Omental fat pad (tissue), 4 donors: ENCODE measurements at places on chromosomes 11 and 22.
A peak's percentile ranks its signal among the peaks of the same experiment; 100 is the strongest.

DNA sequence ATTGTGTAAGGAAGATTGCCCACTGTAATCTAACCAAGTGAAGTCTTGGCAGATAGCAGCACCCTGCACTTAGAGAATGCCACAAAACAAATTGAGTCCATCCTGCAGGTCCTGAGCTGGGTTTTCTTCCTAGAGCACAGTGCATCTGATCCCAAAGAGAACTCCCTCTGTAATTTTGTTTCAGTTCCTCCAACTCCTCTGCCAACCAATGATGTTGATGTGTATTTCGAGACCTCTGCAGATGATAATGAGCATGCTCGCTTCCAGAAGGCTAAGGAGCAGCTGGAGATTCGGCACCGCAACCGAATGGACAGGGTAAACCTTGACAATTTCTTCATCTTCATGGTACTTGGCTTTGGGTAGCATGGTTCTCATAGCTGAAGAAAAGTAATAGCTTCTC, 33.1 kb upstream of the ST14 start:
- no peak for DNase-seq

- DNase-seq = peak; percentile 14
Observed at GRCh38 chr11:416051-416756, 1.4 kb upstream of the SIGIRR start.

DNA sequence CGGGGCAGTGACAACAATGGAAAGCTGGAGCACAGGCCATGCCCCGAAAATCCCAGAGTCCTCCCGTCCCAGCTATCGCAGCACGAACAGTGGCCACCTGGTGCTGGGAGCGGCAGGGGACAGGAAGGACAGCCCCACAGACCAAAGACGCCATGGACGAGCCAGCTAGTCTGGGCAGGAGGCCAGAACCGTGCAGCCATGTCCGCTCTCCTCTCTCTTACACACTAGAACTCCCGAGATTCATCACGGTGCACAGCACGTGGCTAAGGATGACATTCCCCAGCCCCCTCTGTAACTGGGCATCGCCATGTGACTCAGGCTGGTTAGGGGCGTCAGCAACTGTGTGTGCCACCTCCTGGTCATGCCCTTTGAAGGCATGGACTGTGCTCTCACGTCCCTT, 4.6 kb downstream of the CDPF1 start:
- no peak for DNase-seq

- DNase-seq = no peak
Observed at GRCh38 chr22:40462195-40462984, 92.0 kb downstream of the SGSM3 start.

DNA sequence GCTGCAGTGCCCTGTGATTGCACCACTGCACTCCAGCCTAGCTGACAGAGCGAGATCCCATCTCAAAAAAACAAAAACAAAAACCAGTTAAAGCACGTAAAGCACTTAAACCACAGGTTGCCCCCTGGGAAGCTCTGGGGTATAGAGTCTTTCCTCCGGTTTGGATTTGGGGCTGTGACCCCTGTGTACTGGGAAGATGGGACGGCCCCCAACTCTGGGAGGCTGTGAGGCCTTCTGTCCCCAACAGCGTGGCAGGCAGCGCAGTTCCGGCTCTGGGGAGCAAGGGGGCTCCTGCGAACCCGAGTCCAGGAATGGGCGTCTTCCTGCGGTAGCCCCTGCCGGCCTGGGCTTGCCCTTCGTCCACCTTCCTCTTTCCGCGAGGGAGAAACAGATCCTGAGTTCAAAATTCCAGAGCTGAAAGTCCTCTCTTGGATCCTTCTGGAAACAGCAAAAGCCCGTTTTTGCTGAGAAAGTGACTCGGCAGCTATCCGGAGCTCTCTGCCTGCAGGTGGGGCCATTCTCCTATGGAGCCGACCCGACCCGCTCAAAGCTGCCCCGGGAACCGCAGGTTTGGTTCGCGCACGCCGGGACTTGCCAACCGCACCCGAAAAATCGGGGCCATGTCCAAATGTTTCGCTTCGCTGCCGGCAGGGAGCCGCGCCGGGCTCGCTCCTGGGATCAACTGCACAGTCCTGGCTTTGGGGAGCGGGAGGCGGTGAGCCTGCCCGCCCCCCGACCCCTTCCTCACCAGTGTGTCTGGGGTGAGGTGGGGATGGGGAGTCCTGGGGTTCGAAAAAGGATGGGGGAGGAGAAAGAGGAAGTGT, 36.3 kb upstream of the POLA2 start:
- no peak for DNase-seq

DNA sequence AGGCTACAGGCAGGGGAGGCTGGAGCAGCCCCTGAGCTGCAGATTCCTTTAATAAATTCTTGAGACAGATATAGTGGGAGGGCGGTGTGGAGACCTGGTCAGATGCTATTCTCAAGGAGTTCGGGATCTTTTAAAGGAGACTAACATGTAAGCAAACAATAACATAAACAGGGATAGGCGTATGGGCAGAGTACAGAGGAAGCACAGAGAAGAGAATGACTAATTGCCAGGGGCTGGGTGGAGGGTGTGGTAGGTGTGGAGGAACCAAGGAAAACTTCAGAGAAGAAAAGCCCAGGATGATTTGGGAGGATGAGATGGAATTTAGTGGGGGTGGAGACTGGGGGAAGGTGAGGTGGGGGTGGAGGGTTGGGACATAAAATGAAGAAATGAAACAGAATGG, 9.7 kb upstream of the HEPHL1 start:
- no peak for DNase-seq

DNA sequence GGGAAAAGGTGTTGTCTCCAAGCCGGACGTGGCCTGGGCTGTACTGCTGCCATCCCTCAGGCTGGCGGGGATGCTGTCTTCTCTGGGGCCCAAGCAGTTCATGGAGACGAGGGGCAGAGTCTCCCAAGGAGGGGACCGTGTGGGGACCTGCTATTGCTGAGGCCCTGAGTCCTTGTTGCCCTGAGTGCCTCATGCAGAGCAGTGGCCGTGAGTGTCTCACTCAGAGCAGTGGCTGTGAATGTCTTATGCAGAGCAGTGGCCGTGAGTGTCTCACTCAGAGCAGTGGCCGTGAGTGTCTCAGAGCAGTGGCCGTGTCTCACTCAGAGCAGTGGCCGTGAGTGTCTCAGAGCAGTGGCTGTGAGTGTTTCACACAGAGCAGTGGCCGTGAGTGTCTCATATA, 54.7 kb downstream of the GRAMD4 start:
- DNase-seq = no peak

DNA sequence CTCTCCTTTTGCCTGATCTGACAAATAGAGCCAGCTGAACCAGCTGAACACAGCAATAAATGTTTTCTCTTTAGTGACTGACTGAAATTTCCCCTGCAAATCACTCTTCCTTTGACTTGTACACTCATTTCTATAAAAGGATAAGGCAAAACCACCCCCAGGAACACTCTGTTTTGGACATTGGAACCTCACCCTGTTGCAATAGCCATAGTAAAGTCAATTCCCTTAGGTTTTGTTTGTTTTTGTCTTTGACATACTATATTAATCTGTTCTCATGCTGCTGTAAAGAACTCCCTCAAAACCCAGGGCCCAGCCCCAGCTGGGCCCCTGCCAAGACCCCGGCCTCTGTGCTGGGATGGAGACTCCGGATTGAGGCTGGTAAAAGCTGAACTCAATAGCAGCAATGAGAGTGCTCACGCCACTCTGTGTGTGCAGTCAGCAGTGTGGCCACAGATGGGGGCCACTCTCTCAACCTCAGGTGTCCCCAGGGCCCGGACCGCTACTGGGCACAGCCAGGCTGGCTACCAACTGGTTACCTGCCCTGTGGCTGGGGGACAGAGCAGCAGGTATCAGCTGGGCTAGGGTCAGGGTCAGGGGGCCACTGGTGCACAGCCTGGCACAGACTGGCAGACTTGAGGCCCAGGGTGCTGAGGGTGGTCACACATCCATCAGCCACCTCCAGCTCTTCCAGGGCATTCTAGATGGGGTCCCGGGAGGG, 597.4 kb downstream of the LUZP2 start:
- DNase-seq = no peak

- no peak for DNase-seq
Observed at GRCh38 chr11:67437809-67438157, 301 bp upstream of the PTPRCAP start.

- no peak for DNase-seq
Observed at GRCh38 chr22:42080287-42080686, 787 bp downstream of the SMDT1 start.

DNA sequence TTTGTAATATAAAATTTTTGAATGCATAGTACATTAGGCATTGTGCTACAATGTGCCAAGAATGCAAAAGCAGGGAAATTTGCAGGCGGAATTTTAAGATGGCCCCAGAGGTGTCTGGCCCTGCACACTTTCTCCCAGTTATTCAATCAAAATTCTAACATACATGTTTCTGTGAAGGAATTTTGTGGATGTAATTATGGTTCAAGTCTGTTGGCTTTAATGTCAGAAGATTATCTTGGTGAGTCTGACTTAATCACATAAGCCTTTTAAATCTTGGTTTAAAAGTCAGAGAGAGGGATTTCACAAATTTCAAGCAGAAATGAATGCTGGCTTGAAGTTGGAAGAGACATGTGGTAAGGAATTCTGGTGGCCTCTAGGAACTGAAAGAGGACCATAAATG, 423.4 kb upstream of the CCDC179 start:
- DNase-seq = no peak

GRCh38 chr11:12270215-12270797, 107.1 kb upstream of the PARVA start:
- DNase-seq = no peak

GRCh38 chr22:31933406-31933805, 10.9 kb upstream of the YWHAH start:
- no peak for DNase-seq

GRCh38 chr22:20430720-20431510, 6.7 kb downstream of the SCARF2 start:
- DNase-seq = no peak

DNA sequence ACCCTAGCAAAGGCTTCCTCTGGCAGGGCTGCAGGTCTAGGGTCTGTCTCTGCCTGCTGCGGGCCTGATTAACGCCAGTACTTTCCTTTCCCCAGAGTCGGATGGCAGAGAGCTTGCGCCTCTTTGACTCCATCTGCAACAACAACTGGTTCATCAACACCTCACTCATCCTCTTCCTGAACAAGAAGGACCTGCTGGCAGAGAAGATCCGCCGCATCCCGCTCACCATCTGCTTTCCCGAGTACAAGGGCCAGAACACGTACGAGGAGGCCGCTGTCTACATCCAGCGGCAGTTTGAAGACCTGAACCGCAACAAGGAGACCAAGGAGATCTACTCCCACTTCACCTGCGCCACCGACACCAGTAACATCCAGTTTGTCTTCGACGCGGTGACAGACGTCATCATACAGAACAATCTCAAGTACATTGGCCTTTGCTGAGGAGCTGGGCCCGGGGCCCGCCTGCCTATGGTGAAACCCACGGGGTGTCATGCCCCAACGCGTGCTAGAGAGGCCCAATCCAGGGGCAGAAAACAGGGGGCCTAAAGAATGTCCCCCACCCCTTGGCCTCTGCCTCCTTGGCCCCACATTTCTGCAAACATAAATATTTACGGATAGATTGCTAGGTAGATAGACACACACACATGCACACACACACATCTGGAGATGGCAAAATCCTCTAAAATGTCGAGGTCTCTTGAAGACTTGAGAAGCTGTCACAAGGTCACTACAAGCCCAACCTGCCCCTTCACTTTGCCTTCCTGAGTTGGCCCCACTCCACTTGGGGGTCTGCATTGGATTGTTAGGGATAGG, 18.6 kb downstream of the RSPH14 start:
- DNase-seq = no peak

DNA sequence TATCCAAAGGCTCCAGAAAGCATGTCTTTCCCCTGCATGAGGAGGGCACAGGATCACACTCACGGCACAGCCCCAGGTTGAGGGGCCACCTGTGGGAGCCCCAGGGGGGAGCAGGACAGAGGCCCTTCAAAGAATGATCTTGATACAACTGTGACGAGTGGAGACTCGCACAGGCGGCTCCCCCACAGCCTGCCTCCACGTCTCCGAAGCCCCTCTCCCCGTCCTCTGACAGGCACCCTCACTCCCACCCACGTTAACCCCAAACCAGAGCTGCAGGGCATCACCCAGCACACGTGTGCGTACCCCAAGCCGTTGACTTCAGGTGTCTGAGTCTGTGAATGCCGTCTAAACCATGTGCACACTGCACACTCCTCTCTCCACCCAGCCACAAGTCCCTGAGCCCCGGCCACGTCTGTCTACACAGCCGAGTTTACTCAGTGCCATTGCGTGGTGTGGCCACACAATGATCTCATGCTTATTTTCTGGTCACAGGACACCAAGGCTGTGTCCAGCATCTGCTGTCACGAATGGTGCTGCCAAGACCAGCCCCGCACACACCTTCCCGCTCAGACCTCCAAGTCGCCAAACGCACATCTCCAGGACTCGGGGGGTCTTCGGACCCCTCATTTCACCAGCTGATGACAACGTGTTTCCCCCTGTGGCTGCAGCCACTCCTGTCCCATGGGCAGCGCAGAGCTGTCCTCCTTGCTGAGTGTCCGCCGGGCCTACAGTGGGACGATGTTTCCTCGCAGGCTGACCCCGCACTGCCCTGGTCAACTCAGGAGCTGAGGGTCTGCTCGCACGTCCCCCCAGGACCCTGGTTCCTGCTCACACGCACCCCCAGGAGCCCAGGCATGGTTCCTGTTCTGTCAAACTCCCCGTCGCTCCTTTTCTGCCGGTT, 251.2 kb downstream of the BRD1 start:
- no peak for DNase-seq

GRCh38 chr11:132712466-132712865, 819.8 kb downstream of the OPCML start:
- no peak for DNase-seq

- DNase-seq = no peak
Observed at GRCh38 chr11:3775736-3776406, 21.5 kb downstream of the NUP98 start.

DNA sequence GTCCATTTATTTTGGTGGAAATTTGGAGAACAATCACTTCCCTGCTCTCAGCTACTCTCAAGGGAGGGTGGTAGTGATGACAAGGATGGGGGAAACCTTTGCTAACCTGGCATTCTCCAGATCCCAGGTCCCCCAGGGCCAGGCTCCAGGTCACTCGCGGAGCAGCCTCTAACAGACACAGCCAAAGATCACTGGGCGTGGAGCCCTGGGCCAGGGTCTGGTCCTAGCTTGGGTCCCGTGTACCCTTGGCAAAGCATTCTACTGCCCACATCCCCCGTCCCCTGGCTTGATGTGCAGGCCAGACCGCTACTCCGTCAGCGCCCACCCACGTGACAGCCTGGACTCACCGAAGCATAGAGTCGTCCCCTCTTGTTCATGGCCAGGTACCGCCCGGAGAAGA, 3.2 kb downstream of the FGF3 start:
- DNase-seq = no peak

GRCh38 chr22:16961477-16962186, 46.4 kb downstream of the GAB4 start:
- DNase-seq = no peak

GRCh38 chr11:96114178-96115064, 190.5 kb upstream of the MTMR2 start:
- no peak for DNase-seq

DNA sequence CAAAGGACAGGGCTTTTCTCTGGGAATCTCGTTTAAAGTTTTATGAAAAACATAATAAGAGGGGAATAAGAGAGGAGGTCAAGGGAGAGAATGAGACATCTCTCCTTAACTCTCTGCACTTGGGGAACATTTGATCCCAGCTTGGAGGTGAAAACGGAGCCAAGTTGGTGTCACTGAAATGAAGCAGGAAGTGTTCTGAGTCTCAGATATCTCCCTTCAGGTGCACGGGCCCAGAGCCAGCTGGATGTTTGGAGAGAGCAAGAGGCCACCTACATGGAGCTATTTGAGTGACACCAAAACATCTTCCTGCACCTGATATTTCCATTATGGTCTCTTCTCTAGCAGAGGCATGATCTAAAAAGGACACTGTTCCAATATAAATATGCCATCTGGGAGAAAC, 85.7 kb downstream of the BLID start:
- DNase-seq = no peak

- DNase-seq = no peak
Observed at GRCh38 chr11:36233204-36233603, 56.0 kb downstream of the COMMD9 start.
